ENCODE measurements at places on chromosomes 16 and 17.

DNA sequence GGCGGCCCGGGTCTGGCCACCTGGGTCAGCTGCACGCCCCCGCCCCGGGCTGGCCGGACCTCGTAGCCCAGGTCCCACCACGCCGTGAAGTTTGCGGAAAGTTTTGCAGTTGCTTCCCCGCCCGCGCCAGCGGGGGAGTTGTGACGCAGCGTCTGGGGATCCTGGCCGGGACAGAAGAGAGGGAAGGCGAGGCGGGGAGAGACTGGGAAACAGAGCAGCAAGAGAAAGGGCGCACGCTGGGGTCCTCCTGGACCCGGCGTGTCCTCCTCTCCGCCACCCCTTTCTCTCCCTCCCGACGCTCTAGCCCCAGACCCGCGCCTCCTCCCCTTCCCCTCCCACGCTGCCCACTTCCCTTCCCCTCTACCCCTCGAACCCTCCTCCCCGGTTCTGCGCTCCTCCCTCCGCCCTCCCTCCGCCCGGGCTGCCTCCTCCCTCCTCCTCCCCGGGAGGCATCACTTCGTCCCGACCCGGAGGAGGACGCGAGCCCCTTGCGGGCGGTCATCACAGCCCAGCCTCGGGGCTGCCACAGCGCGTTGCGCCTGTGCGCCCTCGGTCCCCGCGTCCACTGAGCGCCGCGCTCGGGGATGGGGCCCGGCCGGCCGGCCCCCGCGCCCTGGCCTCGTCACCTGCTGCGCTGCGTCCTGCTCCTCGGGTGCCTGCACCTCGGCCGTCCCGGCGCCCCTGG is at the start of gene MRC2:
TSS of gene MRC2 (plus strand) at position 452 of the 685 bp plus-strand sequence. CDS start at position 585, 133 bp downstream.
- DNase-seq: peak; percentile 41

DNA sequence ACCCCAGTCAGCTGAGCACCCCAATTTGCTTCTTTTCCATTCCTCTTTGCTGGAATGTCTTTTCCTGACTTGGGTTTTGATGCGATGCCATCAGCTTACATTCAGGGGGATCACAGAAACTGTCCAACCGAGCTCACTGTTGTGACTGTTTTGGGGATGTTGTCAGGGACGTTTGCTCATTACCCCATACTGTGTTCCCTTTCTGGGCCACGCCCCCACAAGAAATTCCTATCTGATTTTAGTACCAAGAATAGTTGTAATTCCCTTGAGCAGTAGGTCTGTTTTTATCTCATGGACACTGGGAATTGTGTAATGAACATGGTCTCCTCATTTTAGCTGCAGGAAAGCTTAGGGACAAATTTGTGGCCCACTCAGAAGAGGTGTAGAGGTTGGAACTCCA is 2.6 kb upstream of the NTN1 start:
- DNase-seq: no peak

DNA sequence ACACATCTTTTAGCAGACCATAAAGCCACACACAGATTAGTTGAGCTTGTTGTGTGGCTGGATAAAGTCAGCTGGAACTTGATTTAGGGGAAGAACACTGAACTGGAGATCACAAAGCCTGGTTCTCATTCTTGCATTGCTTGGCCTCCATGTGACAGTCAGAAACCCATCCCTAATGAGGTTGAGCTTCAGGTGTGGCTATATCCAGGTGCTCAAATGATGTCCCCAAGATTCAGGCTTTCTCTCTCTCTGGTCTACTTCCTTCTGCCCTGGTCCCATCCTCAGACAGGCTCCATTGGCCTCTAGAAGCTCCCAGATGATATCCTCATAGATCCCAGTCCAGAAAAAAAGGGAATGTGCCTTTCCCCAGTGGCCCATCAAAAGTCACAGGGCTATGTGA is 9.6 kb upstream of the BRD7 start:
- DNase-seq: no peak

GRCh38 chr17:65811043-65811442 is 249.6 kb upstream of the AXIN2 start:
- DNase-seq: no peak

GRCh38 chr17:1147664-1148063 is 32.1 kb downstream of the ABR start:
- no peak for DNase-seq

- no peak for DNase-seq
Measured at GRCh38 chr17:78991017-78991738, 11.5 kb upstream of the LGALS3BP start.

DNA sequence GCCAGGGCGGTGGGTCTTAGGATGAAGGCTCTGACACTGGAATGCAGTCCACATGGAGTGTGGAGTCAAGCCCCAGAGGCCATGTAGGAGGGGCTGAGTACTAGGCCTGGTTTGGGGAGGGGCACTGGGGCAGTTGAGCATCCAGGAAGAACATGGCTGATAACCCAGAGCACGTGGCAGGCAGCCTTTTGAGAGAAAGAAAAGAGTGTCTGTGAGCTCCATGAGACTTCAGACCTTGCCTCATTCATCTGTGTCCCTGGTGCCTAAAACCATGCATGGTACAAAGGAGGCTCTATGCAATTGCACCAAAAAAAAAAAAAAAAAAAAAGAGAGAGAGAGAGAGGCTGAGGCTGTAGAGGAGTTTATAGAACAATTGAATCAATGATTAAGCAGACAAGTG is 14.6 kb downstream of the SLC46A1 start:
- DNase-seq: no peak

DNA sequence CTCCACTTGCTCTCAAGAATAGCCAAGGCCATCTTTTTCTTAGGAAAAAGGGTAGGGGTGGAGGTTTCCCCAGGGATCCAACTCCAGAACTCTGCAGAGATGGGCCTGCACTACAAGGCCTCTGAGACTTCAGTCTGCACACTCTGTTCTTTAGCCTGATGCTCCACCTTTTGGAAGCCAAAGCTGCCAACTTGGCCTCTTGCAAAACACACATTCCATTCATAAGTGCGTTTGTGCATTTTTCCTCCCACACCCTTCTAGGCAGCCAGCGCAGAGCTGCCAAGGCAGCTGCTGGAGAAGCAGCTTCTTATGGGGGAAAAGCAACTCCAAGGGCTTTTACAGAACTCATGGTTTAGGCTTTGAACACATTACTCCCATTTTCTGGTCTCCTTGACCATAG is 45.3 kb downstream of the REXO5 start:
- DNase-seq: peak; percentile 72

- DNase-seq: peak; percentile 45
Measured at GRCh38 chr17:15954222-15954621, 9.3 kb downstream of the ADORA2B start.

DNA sequence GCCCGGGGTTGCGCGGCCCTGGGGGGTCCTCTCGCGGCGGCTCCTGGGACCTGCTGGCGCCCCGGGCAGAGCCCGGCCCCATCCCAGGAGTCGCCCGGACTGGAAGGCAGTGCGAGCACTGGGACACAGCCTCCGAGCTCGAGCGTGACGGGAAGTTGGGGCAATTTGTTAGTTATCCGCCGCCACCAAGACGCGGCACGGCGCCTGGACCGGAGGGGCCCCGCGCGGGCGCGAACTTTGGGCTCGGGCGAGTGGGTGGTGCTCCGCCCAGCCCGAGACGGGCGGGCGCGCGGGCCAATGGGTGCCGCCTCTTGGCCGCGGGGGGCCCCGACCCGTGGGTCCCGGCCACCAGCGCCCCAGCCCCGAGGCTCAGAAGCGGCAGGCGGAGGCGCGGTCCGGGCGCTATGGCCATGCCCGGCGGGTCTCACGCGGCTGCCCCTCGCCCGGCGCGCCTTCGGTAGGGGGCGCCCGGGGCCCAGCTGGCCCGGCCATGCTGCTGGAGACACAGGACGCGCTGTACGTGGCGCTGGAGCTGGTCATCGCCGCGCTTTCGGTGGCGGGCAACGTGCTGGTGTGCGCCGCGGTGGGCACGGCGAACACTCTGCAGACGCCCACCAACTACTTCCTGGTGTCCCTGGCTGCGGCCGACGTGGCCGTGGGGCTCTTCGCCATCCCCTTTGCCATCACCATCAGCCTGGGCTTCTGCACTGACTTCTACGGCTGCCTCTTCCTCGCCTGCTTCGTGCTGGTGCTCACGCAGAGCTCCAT is at the start of gene ADORA2B:
TSS of gene ADORA2B (plus strand) at position 372 of the 768 bp plus-strand sequence. CDS start at position 491, 119 bp downstream.
- DNase-seq: peak; percentile 34

DNA sequence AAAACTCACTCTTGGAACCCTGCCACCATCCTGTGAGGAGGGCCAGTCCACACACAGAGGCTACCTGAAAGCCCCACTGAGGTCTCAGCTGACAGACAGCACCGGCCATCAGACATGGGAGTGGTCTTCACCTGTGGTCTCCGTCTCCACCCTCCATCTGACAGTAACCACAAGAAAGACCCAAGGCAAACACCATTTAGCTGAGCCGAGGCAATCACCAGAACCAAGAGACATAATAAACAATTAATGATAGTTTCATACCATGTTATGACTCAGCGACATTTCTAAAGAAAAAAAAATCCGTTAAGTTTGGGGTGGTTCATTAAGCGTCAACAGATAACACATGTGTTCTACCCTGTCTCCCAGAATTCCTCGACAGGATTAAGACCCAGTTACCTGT is 6.1 kb upstream of the EVPLL start:
- no peak for DNase-seq

GRCh38 chr17:35568561-35568960 is 7.9 kb upstream of the SLFN14 start:
- DNase-seq: no peak

- DNase-seq: no peak
Measured at GRCh38 chr16:72285324-72285723, 113.4 kb upstream of the PMFBP1 start.

DNA sequence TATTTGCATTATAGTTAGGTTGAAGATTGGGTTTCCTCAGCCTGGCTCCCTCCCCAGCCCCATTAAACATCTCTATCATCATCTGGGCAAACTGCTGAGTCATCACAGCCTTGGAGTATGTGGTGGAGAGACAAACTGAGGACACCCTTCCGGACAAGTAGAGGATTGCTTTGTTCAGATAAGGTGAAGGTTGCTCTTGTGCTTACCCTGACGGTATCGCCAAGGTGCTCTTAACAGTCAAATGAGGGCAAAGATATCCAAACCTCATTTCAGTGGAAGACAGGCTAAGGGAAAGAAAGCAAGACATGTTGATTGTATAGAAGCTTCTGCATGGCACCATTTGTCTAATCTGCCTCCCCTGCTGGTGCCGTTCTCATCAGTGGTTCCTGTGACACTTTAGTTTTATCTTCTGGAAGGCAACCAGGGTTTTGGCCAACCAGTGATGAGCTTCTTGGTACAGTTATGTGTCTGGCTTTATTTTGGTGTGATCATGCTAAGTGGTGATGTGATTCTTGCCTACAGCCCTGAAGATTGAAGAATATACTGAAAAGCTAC is 56.9 kb upstream of the LGALS9 start:
- no peak for DNase-seq

GRCh38 chr17:11705111-11705510 is 106.8 kb downstream of the DNAH9 start:
- DNase-seq: no peak

DNA sequence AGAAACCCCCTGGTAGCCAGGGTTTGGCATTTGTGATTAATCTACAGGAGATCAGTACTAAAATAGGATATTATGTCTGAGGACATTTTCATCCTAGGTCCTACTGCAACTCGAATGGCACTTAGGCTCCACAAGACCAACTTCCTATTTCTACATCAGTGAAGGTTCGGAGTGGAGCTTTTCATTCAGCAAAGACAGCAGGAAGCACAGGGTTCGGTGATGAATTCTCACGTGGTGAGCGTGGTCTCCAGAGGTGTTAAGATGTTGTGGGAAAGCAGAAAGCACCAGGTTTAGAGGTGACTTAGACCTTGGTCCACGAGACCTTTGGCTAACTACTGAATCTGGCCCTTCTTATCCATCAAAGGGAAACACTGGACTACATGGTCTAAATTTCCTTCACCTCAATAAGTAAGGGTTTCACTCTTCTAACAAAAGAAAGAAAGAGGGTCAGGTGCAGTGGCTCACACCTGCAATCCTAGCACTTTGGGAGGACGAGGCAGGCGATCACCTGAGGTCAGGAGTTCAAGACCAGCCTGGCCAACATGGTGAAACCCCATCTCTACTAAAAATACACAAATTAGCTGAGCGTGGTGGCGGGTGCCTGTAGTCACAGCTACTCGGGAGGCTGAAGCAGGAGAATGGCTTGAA is 13.9 kb upstream of the HELZ start:
- no peak for DNase-seq

DNA sequence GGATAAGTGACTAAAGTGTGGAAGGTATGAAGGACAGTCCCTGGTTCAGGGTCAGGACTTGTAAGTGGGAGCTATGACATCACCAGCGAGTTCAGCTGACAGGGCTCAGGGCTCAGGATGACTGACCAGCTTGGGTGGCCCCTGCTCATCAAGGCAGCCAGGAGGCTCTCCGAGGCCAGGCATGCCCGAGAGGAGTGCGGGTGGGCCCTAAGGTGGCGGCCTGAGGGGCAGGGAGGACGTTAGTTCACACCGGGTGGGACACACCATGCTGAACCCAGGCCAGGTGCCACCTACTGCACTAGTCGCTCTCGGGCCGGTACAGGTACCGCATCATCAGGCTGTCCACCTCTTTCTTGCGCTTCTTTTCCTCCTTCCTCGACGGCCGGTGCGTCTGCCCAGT is 36.5 kb downstream of the PIPOX start:
- DNase-seq: no peak

GRCh38 chr17:1736348-1737281 is 6.1 kb upstream of the SERPINF2 start:
- DNase-seq: no peak

DNA sequence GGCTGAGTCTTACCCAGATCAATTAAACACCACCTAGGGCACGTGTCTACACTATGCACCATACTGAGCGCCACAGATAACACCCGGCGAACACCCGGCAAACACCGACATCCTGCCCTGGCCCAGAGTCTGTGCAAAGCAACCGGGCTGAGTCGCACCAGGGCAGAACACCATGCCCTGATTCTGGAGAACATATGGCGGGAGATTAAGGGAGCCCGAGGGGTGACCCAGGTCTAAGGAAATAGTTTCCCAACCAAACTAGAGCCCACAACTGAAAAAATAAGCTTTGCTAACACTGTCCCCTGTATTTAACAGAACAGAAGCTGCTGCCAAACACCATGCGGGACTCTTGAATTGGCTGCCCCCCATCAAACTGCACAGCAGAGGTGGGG is 22.1 kb downstream of the MYO18A start:
- DNase-seq: no peak

DNA sequence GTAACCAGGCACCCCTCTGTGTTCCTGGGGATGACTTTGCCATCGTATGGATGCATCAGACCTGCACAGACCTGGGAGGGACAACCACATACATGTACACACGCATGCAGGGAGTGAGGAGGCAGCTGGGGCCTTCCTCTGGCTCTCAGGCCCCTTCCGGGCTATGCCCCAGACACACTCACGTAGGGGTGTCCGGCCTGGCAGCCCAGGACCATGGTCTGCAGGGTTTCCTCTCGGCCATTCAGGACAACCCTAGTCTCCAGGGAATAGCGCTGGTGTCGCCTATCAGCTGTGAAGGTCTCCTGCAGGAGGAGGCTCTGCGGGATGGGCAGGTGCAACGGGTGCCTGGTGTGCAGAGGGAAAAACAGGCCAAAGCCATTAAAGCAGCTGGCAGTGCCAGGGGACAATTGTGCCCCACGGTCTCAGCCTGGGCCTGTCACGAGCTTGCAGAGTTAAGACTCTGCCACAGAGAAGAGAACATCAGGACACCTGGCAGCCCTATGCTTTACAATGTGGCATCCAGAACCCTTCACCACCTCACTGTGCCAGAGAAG is 101.4 kb downstream of the RMI2 start:
- no peak for DNase-seq

- no peak for DNase-seq
Measured at GRCh38 chr17:32998887-32999228, 7.2 kb downstream of the SPACA3 start.
